ENCODE measurements at places on chromosomes 13 and 19.

- DNase-seq: no peak
Observed at GRCh38 chr13:56687131-56687530, 453.6 kb upstream of the PRR20A start.

GRCh38 chr19:28305513-28305912 is 907.4 kb downstream of the UQCRFS1 start:
- no peak for DNase-seq

- no peak for DNase-seq
Observed at GRCh38 chr19:46388311-46389095, 24.9 kb downstream of the CCDC8 start.

GRCh38 chr19:46867170-46867569 is 6.4 kb downstream of the ARHGAP35 start:
- no peak for DNase-seq

DNA sequence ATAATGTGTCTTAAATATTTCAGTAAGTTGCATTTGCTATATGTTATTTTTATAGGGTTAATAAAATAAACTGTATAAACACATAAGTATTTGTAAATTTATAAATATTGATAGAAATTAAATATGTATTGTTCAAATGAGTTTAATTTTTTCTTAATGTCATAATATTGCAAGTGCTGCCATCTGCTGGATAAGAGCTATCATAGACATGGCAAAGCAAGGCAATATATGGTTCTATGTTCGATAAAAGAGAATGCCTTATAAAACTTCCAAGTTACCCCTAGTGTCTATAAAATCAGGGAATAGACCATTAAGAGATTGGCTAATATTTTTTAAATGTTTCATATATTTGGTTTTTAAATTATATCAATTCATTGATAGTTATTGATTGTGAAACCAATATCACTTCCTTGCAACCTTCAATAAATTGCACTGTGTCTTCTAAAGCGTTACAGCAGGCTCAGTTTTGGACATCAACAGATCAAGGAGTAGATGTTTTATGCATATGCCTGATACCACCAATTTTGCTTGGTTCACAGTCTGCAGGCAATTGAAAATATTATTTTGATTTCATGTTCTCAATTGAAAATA is 29.0 kb upstream of the SLITRK6 start:
- no peak for DNase-seq

DNA sequence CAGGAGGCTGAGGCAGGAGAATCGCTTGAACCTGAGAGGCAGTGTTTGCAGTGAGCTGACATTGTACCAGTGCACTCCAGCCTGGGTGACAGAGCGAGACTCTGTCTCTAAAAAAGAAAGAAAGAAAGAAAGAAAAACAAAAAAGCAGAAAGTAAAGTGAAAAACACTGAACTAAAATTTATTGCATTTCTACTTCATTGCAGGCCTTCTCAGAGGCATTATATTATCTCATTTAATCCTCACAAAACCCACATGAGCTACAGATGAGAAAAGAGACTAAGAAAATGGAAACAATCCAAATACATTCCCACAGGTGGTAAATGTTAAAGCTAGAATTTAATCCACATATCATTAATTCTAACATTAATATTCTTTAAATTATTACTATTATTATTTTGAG is 147.2 kb upstream of the FREM2 start:
- DNase-seq: no peak

- no peak for DNase-seq
Observed at GRCh38 chr13:111646456-111646855, 326.0 kb downstream of the TEX29 start.

- DNase-seq: no peak
Observed at GRCh38 chr13:48532256-48532505, 699 bp downstream of the RCBTB2 start.

DNA sequence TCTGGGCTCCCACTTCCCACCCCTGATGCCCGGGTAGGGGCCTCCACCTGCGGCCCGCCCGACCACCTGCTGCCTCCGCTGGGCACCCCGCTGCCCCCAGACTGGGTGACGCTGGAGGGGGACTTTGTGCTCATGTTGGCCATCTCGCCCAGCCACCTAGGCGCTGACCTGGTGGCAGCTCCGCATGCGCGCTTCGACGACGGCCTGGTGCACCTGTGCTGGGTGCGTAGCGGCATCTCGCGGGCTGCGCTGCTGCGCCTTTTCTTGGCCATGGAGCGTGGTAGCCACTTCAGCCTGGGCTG is 7.9 kb downstream of the DBP start:
- no peak for DNase-seq
